Bronchial epithelial cell (primary cell): ENCODE measurements at places on chromosomes 12 and 14. TPM values are rescaled to one million over a fixed set of nuclear protein-coding genes. Genes with fewer than 3 reads are reported as not detected.

The HHIPL1 gene
- 0.53 and 1.2 TPM in 2 replicates for total RNA-seq

The TEX52 gene
- not detected in 2 replicates for total RNA-seq

The SLC7A8 gene
- 1.1 and 9.0 TPM in 2 replicates for total RNA-seq

The TC2N gene
- total RNA-seq = 46.1 and 48.1 TPM in 2 replicates

The TMEM30B gene
- 10.5 and 15.7 TPM in 2 replicates for total RNA-seq

The LRRK2 gene
- total RNA-seq = 0.26 and 0.90 TPM in 2 replicates

The RND1 gene
- 2.9 and 4.5 TPM in 2 replicates for total RNA-seq

The KCNK13 gene
- not detected in 2 replicates for total RNA-seq

The AGAP2 gene
- total RNA-seq = under 0.01 TPM in 2 replicates

The STYK1 gene
- 0.53 and 6.8 TPM in 2 replicates for total RNA-seq

The SLC38A6 gene
- 16.1 and 22.3 TPM in 2 replicates for total RNA-seq

The SLC7A7 gene
- 0.51 and 0.79 TPM in 2 replicates for total RNA-seq

The BEST3 gene
- not detected in 2 replicates for total RNA-seq

The FOXN4 gene
- total RNA-seq = not detected in 2 replicates

The TAOK3 gene
- total RNA-seq = 25.3 and 34.3 TPM in 2 replicates

The SELPLG gene
- total RNA-seq = under 0.01 and 0.13 TPM in 2 replicates

The TAS2R42 gene
- not detected in 2 replicates for total RNA-seq

The IPO4 gene
- 27.0 and 41.9 TPM in 2 replicates for total RNA-seq

The NANOG gene
- total RNA-seq = not detected in 2 replicates

The RTL1 gene
- not detected in 2 replicates for total RNA-seq

The KRT78 gene
- total RNA-seq = 5.3 and 17.0 TPM in 2 replicates

The TAS2R9 gene
- total RNA-seq = not detected in 2 replicates

The CFAP54 gene
- total RNA-seq = 0.26 TPM in 2 replicates

The ZNF385A gene
- total RNA-seq = 5.3 and 7.6 TPM in 2 replicates

The MEG3 gene
- total RNA-seq = 3.7 and 4.1 TPM in 2 replicates

The LETMD1 gene
- 41.2 and 67.9 TPM in 2 replicates for total RNA-seq

The EIF2B1 gene
- 36.4 and 47.4 TPM in 2 replicates for total RNA-seq

The ACVRL1 gene
- under 0.01 TPM in 1 of 2 replicates, not detected in the other for total RNA-seq

The MGST1 gene
- 66.1 and 87.7 TPM in 2 replicates for total RNA-seq

The INHBE gene
- 0.26 and 1.3 TPM in 2 replicates for total RNA-seq

The GYS2 gene
- total RNA-seq = 0.26 TPM in 1 of 2 replicates, not detected in the other
